ENCODE measurements at places on chromosomes 2 and 18.

GRCh38 chr2:72115110-72116080 lies 32.3 kb downstream of the CYP26B1 start:
- no peak for DNase-seq

DNA sequence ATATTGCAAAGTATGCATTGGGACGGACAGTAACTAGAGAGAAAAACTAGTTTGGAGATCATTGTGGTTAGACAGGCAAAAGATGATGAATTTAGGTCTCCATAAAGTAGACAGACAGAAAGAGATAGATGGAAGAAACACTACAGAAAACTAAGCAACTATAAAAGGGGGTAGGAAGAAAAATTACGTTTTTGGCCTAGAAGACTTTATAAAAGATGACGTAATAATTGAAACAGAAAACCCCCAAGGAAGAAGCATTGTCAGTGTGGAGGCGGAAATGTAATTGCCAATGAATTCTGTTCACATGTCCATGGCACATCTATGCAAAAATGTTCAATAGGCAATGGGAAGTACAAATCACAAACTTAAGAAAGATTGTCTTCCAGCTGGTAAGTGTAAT lies 1211.5 kb upstream of the ZEB2 start:
- no peak for DNase-seq

DNA sequence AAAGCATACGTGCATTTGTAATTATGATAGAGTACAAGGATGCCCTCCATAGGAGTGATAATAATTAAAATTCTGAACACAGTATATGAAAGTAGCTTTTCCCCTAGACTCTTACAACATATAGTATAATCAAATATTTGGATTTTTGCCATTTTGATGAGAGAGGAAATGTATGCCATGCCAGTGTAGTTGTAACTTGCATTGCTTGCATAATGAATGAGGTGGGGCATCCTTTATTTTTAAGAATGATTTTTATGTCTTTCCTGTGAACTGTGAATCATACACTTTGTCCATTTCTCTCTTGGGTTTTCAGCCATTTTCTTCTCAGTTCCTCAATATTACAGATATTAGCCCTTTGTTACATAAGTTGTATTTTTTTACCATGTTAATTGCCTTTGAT lies 197.5 kb downstream of the SCG2 start:
- DNase-seq: no peak

DNA sequence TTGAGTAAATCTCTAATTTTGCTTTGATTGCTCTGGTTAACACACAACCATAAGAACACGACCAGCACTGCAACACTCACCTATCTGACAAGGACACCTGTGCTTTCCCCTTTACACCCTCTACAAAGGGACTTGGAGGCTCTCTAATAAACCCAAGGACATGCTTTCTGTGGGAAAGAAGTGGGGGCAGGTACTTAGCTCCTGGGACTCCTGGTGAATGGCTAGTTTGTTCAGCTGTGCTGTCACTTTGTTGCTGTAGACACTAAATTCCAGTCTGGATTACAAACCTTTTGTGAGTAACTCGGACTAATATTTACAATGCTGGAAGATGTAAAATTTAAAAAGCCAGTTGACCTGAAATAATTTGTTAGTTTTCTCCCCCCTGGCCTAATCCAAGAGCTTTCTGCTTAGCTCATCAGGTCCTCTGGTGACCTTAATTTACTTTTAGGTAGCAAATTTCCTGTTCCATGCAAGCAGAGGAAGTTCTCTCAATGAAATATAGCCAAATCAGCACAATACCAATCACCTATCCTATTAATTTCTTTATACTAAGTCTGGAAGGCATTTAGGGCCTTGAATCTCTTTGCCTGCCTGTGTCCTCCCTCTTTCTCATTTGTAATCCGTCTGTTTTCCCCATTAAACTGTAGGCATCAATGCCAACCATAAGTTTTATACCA lies 67.5 kb downstream of the PLCL1 start:
- DNase-seq: no peak

- no peak for DNase-seq
Measured at GRCh38 chr18:9066358-9066757, 36.1 kb upstream of the NDUFV2 start.

DNA sequence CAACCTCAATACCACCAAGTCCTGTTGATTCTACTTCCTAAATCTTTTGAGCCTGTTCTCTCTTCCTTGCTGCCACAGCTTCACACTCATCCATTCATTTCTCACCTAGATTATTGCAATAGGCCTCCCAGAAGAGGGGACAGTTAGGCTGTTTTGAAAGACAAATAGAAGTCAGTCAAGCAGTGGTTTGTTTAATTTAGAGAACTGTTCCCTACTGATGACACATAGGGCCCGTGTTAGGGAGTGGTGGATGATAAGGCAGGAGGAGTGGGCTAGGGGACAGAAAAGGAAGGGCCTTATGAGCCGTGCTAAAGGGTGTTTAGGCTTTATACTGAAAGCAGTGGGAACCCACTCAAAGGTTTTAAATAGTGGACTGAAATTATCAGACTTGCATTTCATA lies 59.6 kb upstream of the ZFP36L2 start:
- no peak for DNase-seq

GRCh38 chr2:49931241-49931640 lies 776.9 kb upstream of the FSHR start:
- DNase-seq: no peak

DNA sequence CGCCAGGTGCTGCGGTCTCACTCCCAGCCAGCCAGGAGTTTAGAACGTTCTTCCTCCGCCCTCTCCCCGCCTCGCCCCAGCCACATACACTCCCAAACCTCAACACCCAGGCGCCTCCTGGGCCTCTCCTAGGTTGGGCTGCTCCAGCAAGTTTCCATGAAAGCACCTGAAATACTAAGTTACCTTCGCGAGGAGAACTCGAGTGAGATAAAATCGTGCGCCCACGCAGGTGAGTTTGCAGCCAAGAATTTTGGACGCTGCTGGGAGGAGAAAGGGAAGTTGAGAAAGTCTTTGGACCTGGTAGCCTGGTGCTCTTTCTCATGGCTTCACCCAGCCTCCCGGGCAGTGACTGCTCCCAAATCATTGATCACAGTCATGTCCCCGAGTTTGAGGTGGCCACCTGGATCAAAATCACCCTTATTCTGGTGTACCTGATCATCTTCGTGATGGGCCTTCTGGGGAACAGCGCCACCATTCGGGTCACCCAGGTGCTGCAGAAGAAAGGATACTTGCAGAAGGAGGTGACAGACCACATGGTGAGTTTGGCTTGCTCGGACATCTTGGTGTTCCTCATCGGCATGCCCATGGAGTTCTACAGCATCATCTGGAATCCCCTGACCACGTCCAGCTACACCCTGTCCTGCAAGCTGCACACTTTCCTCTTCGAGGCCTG lies at the start of gene GPR39:
Gene GPR39 (plus strand): TSS at position 83 of the 673 bp plus-strand sequence.
- DNase-seq: no peak

DNA sequence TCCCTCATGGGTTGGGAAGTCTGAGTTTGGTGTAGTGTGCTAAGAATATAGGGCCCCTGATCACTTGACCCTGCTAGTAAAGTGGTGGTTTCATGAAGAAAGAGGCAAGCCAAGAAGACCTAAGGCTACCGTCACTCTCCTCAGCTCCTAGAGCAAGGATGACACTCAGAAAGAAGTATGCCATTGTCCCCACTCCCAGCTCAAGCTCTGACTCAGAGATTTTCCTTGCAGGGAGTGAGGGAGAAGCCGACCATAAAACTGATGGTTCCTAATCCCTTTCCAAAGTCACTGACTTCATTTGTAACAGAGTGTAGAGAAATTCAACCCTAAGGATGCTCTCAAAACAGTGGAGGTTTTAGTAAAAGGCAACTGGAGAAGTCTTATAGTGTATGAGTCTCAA lies 80.9 kb downstream of the ICA1L start:
- no peak for DNase-seq

DNA sequence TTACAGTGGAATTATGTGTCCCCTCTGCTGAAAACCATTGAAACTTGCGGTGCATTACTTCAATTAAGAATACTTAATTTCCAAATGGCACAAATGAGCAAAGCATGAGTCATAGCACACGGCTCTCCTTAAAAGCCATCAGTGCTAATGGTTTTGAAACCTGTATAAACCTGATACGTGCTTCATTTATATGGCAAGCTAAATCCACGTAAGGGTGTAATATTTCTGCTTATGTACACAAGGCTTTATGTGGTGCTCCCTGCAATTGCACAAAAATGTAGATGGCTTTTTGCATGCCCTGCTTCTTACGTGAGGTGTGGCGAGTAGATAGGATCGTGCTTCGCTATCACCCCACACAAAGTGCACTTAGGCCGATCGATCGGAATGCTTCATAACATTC lies 840.9 kb downstream of the GALR1 start:
- DNase-seq: no peak

DNA sequence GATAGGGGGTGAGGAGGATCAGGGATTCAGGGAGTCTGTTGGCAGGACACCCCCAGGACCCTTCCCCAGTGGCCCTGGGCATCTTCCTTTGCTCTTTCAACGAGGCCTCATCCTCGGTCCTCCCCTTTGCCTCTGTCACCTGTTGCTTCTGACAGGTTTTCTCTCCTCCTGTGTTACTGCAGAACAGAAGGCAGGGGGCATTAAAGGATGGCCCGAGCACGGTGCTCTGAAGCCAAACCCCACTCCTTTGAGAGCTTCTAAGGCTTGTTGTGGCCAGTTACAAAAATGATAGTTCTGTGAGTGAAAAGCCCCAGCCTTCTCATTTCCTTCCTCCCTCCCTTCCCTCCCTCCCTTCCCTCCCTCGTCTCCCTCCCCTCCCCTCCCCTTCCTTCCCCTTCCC lies 82.5 kb downstream of the THNSL2 start:
- DNase-seq: no peak

- no peak for DNase-seq
Measured at GRCh38 chr2:29921560-29921915, at the start of gene ALK. ALK (minus strand) TSS chr2:29921586; CDS start chr2:29920659, 927 bp downstream.

DNA sequence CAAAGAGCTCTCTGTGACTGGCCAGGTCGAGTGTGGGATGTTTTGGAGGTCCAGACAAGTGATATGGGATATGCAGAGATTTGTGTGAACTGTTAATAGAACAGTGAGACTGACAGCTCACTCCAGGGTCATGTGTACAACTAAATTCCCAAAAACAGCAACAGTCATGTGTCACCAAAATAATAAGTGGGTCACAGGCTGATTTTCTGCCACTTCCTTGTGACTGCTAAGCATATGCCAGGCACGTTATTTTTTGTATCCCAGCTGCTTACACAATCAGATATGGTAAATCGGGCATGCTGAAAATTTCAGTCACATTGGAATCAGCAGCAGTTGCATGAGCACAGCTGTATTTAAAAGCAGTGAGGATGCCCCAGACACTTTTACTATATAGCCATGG lies 198.7 kb downstream of the PTGR3 start:
- DNase-seq: no peak

GRCh38 chr2:228602288-228602687 lies 420.8 kb upstream of the SPHKAP start:
- no peak for DNase-seq

DNA sequence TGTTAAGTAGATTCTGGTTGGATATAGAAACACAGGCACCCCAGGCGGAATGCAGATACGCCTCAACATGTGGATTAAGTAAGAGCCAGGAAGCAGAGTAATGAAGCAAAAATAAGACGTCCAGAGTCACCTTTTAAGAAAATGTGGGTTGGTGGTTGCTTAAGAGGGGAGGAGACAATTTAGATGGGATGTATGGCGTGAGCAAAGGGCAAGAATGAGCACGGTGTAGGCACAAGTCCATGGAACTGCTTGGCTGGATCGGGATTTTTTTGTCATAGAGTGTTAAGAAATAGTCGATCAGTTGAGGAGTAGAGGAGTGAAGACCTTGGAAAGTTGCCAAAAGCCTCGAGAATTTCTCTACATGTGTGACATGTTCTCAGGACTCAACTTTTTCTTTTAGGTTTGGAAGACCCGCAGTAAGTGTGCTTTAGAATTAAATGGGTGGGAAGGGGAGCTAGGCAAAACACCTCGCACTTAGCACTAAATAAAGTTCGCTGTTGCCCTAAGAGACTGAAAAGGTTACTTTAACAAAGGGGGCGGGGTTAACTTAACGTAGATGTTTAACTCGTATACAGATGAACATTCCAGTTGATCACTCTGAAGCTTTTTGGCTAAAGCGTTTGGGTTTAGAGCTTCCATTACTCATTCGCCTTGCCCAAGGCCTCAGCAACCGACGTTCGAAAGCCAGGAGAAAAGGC lies 716 bp upstream of the SLC39A10 start:
- DNase-seq: no peak

DNA sequence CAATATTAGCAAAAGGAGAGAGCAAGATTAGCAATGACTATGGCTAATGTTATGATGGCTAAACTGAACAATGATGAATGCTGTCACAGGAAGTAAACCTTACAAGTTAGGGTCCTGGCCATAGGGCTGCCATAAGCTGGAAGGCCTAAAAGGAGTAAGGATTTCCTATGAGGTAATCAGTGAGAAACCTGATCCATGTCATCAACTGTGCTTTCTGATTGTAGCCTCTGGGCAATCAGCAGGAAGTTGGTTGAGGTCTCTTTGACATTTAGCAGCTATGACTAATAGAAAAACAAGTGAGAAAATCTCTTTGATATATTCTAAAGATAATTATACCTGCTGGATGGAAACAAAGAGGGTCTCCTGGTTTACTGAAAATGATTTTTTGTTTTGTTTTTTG lies 193.0 kb downstream of the RAB3GAP1 start:
- no peak for DNase-seq

- DNase-seq: no peak
Measured at GRCh38 chr2:54708584-54709335, 14.7 kb upstream of the EML6 start.

DNA sequence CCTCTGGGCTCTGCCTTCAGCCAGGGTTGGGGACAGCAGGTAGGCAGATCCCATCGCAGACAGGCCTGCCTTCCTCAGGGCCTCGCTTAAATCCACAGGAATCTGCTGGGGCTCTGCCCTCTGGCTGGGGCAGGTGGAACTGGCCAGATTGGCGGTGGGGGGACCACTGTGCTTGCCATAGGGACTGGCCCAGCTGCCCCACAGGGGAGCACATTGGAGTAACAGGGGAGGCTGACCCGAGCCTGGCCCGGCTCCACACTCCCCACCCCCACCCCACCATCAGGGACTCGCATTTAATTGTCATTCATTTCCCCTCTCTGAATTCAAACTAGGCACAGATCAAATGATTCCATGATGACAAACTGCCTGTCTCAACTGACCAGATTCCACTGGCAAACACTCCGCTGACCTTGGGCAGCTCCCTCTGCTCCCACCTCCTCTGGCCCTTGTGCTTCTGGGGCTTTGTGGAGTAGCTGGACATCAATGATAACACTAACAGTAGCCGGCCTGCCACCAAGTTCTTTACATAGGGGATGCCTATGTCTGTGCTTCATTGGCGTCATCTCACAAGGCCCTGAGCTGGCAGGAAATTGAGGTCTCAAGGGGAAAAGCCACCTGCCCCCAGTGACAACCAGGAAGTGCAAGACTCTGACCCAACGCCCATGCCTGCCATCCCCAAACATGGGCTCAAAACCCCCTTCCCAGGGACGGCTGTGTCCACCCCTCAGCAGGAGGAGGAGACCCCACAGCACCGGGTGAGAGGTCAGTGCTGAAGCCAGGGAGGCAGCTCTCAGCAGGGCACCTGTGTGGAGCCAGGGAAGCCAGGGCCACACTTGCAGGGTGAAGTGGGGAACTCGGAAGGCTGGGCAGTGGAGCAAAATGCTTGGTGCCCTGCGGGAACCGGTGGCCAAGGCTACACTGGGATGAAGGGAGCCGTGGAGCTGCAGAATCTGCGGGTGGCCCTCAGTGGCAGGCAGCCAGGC lies 2.1 kb upstream of the B3GNT7 start:
- DNase-seq: no peak

GRCh38 chr2:66494708-66495107 lies 59.8 kb downstream of the MEIS1 start:
- DNase-seq: no peak

- no peak for DNase-seq
Measured at GRCh38 chr2:102505290-102505689, 32.3 kb downstream of the SLC9A4 start.

GRCh38 chr18:10794771-10795170 lies 268.9 kb downstream of the NAPG start:
- DNase-seq: no peak
